ENCODE measurements at places on chromosomes 3 and 15.
A peak's percentile ranks its signal among the peaks of the same experiment; 100 is the strongest.

DNA sequence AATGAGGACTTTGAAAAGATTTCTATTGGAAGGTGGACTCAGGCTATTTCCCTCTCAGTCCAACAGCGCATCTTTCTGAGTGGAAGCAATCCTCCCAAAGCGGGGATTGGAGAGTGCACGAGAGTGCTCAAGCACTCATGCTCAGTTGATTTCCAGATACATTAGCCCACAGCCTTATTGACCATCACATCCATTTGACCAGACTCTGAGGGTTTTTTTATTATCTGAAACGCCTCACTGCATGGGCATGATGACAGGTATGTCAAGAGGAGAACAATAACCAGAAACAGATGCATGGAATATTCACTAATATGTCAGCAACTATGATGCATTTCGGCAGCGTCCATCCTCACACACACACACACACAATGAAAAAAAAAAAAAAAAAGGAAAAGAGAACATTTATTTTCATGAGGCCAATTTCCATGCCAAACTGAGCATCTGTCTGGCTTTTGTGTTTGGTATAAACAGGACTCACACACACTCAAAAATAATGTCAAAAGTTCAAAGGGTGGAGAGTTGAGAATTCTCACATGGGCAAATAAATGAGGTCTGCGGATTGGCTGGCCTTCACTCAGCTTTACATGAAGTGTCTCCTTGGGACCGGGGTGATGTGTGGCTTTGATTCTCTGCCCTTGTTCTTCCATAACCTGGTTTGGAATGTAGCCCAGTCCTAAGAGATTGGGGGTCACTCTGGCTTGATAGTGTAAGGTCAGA lies 371.6 kb downstream of the MCTP2 start:
- no peak for DNase-seq

DNA sequence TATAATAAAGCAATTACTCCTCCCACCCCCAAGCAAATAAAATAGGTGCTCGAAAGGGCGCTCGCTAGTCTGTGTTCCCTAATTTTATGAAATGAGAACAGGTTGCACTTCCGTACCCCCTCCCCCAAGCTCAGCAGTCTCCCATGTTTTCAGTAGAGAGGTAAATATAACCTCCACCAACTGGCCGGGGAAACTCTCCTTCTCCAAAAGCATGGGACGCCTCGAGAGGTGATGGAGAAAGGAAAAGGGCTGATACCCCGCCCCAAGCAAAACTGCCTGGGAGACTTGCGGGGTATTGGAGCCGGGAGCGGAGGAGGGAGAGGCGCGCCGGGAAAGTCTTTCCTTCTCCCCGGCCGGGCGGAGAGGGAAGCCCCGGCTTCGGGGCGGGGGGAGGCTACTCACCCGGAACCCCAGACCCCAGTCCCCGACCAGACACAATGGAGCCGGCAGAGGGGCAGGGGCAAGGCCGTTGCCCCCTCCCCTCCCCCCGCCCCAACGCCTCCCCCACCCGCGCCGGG lies 605 bp downstream of the DCUN1D1 start:
- DNase-seq: peak; percentile 53

DNA sequence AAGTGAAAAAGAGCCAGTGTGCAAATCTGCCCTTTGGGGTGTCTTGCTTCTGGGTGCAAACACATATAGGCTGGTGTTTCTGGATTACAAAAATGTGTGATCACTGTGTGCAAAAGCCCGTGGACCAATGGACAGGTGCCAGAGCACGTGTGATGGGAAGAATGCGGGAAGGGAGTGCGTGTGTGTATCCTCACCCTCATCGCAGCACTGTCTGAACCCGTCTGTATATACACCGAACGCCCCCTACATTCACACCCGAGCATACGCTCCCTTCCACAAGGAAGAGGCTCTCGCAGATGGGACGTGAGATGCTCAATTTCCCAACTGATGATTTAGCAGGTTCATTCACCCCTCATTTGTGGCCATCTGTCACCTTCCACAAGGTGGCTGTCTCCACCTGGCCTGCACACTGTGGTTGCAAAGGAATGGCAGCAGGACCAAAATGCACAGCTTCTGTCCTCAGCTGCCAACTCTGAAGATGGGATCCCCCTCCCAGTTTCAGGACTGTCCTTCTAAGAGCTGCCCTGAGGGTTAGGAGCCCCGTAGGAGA lies 19.4 kb upstream of the SLC6A1 start:
- no peak for DNase-seq

DNA sequence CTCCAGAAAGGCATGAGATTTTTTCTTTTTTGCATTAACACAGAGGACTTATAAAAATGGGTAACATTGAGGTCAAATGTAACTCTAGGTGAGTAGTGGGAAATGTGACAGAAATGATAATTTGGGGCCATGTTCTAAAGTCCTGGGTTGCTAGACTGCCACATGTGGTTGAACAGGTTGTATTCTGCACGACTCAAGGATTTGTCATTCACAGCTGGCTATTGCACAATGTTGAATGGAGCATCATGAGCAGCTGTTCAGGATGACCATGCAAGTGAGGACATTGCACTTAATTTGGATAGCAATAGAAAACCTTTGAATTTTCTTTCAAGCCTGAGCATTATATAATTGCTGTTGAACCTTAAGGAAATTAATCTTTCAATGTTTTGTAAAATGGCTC lies 396.6 kb downstream of the NAALADL2 start:
- no peak for DNase-seq

- DNase-seq: no peak
Measured at GRCh38 chr15:99427668-99428361, 138.0 kb upstream of the MEF2A start.

DNA sequence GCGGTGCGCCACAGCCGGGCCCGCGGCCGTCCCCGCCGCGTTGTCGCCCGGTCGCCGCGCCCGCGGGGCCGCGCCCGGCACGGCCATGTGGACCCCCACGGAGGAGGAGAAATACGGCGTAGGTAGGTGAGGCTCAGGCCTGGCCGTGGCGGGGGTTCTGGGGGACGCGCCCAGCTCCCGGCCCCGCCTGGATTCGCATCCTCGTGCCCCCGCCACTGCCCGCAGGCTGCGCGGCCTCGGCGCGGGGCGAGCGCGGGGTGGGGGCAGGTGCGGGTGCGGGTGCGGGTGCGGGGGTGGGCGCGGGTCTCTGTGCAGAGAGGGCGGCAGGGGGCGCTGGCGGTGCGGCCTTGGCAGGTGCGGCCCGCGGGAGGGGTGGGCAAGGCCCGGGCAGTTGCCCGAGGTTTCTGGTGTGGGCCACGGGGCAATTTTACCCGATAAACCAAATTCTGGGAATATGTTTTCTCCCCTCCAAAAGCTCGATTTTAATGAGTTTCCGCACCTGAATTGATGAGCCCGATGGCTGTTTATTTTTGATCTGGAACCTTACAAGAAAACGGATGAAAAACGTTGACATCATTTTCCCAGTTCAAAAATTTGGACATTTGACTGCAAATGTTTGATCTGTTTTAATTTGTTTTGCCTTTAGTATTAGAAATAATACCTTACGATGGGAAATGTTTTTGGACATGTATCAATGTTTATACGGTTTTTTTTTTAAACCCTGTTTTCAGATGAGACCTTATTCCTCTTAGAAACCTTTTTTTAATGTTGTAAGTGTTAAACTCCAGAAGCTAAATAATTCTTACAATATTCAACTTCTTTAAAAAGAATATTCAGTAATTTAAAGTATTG lies 678 bp downstream of the DOCK3 start:
- peak; percentile 76 for DNase-seq

DNA sequence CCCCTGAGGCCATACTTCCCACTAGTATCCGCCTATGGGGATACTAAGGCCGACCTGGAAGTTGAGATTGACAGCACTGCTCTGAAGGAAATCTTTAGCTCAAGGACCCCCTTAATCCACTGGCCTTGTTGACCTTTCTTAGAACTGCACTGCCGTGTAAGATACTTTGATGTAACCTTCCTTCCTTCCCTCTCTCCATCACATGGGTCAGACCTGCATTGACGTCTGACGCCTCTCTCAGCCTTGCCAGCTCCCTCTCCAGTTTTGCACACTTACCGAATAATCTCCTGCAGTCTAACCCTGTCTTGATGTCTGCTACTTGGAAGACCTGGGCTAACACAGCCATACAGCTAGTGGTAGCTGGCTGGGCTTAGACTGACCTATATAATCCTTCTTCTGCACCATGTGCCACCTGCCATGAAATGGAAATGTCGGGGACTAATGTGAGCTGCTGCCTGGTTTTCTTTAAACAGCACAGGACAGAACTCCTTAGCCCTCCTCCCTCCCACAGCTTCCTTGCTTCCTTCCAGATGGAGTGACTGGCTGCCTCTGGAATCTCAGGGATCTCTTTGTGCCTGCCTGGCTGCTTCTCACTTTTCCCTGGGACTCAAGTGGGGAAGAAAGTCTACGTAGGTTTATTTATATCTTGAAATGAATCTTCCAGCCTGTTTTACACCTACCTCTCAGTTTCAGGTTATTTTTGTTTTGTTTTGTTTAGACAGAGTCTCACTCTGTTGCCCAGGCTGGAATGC lies 39.2 kb upstream of the HERC1 start:
- DNase-seq: no peak

DNA sequence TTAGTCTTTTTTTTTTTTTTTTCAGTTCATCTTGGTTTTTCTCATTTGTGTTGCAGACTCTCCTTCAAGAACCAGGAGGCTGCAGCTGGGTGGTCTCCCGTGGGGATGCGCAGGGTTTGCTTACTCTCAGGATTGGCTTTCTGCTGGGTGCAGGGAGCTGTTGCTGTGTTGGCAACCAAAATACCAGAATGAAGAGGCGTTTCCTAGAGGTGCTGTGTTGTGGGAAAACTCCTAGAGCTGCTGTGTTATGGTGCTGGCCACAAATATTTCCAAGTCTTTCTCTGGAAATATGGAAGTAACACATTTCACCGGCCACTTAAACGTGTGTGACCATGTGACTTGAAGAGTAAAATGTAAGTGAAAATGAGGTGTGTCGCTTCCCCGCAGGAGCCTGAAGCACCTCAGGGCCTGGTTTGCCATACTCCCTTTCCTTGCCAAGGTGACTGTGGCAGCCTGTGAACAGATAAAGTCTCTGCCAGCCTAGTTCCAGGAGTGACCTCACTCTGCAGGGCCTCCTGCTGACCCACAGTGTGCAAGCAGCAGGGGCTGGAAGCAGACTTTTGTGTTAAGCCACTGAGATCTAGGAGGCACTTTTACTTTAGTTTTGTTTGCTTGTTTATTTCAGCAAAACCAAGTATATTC lies 258.9 kb downstream of the ADAMTS17 start:
- DNase-seq: no peak

DNA sequence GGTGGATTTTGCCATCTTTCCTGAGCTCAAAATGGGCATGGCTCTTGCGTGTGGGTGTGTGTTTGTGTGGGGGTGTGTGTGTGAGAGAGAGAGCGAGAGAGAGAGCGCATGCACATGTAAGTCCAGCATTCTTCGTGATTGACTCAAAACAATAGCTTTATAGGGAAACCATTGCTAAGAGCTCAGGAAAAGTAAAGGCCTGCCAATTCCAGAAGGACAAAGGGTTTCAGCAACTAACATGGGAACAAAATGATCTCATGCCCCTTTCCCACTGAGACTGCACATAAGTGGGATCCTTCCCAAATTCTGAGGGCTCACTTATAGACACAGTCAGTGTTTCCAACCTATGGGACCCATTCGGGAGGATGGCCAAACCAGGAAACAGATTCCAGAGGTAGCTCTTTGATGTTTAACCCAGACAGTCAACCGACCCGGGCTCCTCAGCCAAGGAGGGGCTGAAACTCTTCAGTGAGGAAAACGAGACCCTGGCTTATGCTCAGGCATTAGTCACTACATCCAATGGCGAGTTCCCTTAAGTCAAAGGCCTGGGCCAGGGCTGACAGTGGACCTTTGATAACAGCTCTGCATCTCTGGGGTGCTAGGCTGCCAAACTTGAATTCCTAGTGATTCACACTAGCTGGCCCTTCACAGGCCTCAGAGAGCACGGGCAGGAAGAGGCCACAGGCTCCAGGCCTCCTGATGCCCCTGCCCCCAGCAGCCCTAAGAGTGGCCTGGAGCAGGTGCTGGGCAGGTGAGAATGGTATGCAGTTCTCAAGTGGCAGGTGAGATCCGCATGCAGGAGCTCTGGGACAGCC lies 305.0 kb upstream of the C2CD4B start:
- no peak for DNase-seq

DNA sequence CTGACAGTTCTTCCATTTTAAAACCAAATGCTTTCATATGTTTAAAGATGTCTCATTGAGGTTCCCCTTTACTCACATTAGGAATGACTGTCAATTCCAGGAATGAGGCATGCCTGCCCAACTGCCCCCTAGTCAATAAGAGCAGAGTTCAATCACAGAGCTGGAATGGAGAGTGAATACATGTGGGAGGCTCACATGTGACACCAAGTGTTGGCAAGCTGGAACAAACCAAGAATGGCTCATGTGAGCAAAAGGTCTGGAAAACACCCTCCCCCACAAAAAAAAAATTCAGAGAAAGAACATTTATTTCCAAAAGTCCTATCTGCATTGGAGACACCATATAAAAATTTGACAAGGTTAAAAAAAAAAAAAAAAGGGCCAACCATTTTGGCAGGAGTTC lies 3.7 kb downstream of the PBRM1 start:
- peak; percentile 68 for DNase-seq

- peak; percentile 81 for DNase-seq
Measured at GRCh38 chr3:13896473-13897154, 16.7 kb upstream of the WNT7A start.

- no peak for DNase-seq
Measured at GRCh38 chr3:146529021-146529420, 15.4 kb downstream of the PLSCR1 start.

DNA sequence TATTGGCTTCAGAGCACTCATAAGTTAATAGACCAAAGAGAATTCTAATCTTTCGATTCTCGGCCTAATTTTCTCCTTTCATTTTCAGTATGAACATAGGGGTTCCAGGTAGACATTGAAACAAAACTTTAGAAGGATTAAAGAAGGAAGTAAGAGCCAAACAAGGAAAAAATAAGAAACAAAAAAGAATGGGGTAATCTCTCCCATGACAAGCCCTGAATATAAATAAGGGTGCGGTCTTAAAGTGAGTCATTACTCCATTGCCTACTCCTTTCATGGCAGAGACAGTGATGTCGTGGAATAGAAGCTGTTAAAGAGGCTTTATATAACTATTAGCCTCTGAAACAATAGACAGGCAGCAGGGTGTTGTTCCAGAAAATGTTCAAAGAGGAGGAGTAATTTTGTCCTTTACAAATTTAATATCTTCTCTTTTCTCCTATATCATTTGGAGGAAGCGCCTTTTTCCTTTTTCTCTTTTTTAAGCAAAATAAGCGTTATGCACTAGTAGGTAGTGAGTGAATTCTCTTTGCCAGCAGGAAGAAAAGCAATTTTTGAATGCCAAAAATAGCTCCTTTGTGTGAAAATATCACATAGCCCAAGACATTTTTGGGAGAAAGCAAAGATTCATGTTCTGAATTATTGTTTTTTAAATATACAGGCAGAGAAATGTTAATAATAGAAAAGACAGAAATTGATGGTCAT lies 607.9 kb upstream of the KCNMB2 start:
- no peak for DNase-seq

GRCh38 chr3:53820756-53821580 lies 25.3 kb downstream of the CHDH start:
- DNase-seq: no peak

- DNase-seq: no peak
Measured at GRCh38 chr3:5140230-5140621, 18.1 kb downstream of the ARL8B start.

GRCh38 chr15:64749999-64750657 lies 25.3 kb downstream of the RBPMS2 start:
- no peak for DNase-seq

- no peak for DNase-seq
Measured at GRCh38 chr3:77169823-77170222, 129.9 kb downstream of the ROBO2 start.

All from activated naive CD4-positive, alpha-beta T cell treated with anti-CD3 and anti-CD28 coated beads for 36 hours (primary cell).